ENCODE measurements at places on chromosomes 7 and 10. TPM values are rescaled to one million over a fixed set of nuclear protein-coding genes. Genes with fewer than 3 reads are reported as not detected.

GRCh38 chr10:5565671-5566581 lies 41.2 kb downstream of the CALML3 start:
- DNase-seq = no peak

GRCh38 chr10:5464546-5464945 lies 34.8 kb downstream of the CALML5 start:
- DNase-seq = no peak

- no peak for DNase-seq
Measured at GRCh38 chr10:126730856-126731609, 60.5 kb upstream of the C10orf90 start.

DNA sequence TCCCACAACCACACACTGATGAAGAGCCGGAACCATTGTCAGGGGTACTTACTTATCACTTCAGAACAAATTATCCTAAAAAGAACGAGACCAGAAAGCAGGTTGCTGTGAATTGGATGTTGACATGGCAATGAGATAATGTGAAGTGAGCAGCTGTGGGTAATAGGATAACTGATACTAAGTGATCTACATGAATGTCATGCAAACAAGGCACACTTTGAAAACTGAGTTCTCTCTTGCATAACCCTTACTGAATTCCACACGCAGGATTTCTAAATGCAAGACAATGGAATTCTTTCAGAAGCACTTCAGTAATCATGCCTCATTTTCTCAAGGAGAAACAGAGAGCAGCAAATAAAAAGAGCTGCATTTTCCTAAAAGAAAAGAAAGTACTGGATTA lies 242.5 kb upstream of the TMEM229A start:
- DNase-seq = no peak

GRCh38 chr7:123557016-123557397 lies 611 bp downstream of the NDUFA5 start:
- no peak for DNase-seq

- no peak for DNase-seq
Measured at GRCh38 chr10:32189400-32190084, 133.3 kb upstream of the KIF5B start.

DNA sequence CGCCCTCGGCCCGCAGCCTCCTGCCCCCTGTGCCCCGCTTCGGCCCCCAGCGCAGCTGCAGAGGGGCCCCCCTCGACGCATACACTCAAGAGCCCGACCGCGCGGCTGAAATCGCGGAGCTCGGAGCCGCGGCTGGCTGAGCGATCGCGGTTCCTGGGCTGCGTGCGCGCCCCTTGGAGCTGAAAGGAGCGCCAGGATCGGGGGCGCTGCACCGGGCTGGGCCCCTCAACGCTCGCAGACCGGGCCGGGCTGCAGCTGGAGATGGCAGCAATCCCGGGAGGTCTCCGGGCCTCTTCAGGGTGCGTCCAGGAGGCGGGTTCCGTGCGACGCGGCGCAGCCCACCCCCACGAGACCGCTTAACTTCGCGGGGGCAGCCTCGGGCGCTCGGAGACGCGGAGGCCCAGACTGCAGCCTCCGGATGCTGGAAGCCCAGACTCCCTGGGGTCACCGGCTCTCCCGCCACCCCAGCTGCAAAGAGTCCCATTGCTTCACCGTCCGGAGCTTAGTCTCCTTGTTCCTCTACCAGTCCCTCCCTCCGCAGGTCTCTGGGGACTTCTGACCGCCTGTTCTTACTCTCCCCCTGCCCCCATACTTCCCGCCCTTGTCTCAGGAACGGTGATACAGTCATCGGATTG lies 73.0 kb upstream of the LRRC4 start:
- peak; percentile 36 for DNase-seq

DNA sequence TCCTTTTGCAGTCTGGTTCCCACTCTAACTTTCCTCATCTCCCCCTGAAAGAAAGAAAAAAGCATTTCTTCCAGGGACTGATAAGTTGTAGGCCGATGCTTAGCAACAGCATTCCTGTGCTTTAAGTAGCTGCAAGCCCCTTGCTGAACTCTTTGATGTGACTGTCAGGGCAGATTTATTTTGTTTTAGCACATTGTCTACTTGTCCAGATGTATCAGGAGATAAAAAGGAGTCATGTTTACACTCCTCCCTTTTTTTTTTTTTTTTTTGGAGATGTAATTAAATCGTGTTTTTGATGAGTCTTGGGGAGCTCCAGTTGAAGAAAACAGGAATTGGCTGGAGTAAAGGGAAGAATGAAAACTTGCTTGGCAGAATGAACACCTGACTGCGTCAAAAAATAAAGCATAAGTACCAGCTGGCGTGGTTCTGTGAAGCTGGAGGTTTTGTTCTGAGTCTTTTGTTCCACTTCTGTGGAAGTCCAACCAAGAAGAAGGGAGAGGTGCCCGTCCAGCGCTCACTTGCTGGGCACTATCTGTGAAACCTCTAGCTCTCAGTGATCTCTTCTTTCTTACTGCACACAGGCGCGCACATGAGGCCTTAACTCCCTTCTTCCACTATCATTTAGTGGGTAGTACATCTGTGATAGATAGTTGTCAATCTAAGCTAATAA lies 871.7 kb downstream of the LRMDA start:
- DNase-seq = no peak

DNA sequence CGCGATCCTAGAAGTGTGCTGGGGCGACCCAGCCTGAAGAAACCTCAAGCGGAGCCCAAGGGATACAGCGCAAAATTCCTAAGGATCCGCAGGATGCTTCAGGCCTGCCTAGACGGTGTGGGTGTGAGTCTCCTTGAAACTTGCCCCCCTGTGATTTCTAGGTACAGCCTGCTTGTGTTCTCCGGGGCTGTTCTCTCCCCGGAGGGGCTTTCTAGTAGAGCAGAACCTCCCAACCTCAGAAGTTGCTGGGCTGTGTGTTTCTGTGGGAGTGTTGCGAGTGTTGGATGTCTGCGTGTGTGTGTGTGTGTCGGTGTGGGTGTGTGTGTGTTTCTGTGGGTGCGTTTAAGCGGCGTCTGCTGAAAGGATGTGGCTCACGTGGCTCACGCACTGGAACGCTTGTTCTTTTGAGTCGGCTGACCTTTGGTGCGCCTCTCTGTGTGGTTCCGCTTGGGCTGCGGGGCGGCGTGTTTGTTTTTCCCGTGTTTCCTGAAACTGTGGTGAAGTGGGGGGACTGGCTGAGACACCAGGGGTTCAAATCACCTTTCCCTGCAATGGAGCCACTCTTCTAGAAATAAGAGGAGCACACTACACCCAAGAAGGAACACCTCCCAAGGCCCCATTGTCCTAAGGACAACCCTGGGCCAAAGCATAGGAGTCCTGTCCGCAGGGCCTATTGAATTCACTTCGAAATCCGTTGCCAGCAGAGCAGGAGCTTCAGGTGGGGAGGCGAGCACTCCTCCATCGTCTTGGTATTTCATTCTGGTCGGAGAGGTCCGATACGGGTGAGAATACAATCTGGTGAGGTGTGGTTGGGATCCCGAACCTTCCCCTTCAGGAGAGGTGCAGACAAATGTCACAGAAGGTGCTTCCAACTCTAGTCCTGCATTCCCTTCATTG lies 25.1 kb upstream of the ZNF273 start:
- no peak for DNase-seq

Gene RPEL1
- 0.10 TPM for total RNA-seq
